NCI-H460 (cell line): ENCODE measurements at places on chromosomes 3 and 15.

- DNase-seq, result no peak
Measured at GRCh38 chr3:45939341-45939771, 3.9 kb upstream of the CXCR6 start.

DNA sequence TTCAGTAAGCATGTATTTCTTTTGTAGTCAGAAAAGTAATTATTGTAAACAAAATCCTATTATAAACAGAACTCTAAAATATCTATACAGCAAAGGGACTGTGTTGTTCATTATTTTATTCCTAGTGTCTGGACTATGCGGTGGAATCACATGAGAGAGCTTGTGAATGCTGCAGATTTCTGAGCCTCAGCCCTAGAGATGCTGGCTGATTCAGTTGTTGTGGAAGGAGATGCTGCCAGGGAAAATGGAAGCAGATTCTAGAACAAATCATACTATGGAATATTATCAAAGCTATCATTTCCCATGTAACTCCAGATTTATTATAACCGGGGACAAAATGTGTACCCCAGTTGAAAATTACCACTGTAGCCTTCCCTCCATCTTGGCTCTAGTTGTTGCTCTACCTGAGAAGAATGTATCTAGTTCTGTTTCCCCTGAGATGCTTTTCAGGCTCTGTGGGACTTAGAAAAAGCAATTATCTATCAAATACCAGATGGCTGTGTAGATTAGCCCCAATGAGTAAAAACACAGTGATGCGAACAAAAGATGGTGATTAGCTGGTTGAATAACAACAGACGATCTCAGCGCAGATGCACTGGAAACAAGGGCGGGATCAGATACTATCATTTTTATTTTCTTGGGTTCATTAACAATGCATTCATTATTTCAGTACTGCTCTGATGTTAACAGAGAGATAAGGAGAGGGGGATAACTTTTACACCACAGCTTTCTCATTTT is 131.3 kb downstream of the TMEM108 start:
- no peak for DNase-seq

DNA sequence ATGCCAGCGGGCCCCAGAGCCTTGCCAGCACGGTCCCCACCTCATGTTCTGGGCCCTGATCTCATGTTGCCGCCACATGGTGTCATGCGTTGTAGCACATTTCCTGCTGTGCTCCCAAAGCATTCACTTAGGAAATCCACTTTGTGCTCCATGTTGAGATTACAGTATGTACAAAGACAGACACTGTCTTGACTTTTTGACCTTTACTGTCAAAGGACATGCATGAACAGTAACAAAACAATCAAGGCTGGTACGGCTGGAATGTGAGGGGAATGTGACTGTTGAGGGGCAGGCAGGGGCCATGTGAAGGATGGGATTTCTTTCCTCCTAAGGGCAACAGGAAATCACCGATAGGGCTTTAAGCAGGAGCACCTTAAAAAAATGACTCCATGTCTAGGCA is 53.3 kb upstream of the RPL32 start:
- DNase-seq, result no peak

DNA sequence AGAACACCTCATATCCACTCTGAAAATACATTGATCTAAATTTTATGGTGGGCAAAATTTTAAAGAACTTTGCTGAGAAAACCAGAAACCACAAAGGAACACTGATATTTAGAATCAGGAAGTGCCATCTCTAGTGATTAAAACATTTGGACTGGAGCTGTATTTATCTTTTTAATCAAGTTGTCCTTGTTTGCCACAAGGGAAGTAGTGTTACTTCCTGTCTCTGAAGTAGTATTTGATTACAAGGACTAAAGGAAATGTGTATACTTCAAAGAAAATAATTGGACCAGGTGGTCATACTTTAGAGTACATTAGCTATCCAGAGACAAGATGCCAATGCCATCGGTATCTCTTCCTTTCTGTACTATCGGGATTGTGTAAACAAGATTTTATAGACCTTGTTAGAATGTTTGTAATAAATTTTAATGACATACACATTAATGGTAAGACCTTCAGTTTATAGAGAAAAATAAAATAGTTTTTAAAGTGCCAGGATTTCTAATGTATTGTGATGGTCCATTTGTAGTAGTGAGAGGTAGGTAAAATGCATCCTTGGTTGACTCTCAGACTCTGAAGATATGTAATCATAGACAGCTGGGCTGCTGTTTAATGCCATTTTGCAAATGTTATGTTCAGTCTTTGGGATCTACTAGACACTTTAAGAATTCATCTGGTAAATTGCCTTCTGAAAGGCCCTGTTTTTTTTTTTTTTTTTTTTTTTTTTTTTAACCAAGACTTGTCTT is 131.9 kb downstream of the B3GALNT1 start:
- no peak for DNase-seq

DNA sequence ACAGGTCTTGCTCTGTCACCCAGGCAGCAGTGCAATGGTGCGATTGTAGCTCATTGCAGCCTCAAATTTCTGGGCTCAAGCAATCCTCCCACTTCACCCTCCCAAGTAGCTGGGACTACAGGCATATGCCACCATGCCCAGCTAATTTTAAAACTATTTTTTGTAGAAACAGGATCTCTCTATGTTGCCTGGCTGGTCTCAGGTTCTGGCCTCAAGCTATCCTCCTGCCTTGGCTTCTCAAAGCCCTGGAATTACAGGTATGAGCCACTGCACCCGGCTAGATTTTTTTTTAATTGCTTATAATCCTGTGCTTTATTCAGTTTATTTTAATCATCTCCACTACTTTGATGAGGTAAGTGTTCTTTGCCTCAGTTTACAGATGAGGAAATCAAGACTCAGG is 156.5 kb downstream of the CHDH start:
- no peak for DNase-seq

- DNase-seq, result no peak
Measured at GRCh38 chr3:171129827-171130226, 103.3 kb upstream of the SLC2A2 start.

DNA sequence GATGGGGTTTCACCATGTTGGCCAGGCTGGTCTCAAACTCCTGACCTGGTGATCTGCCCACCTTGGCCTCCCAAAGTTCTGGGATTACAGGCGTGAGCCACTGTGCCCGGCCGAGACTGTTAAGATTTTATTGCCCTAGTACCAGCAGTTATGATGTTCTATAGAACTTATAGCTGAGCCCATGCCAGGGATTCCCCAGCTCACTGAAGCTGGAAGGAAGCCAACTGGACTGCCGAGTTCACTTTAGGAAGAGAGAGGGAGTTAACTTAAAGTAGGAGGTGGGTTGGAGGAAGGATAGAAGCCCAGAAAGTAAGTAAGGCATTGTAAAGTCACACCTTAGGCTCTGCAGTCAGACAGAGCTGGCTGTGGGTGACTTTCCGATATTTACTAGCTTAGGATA is 101.1 kb upstream of the BOC start:
- DNase-seq, result no peak
